ENCODE measurements at places on chromosomes 11 and 22. TPM values are rescaled to one million over a fixed set of nuclear protein-coding genes. Genes with fewer than 3 reads are reported as not detected.

Gene LARGE1
- total RNA-seq: 12.6 TPM

Gene ISX
- not detected for total RNA-seq

DNA sequence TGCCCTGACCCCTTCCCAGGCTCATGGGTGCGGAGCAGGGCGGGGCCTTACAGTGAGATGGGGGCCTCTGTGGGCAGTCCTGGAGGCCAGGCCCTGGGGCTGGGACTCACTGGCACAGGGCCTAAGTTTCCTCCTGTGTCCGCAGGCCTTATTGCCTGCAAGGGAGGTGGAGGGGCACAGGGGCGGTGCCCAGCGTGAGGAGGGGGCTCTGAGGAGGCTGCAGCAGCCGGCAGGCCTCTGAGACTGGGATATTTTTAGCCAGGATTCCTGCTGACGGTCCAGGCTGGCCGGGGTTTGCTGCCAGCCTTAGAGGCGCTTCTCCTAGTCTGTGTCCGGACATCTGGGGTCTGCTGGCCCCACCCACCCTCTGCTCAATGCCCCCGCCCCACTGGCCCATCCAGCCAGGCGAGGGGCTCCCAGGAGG lies 5.7 kb upstream of the RTN4R start:
- DNase-seq: no peak

DNA sequence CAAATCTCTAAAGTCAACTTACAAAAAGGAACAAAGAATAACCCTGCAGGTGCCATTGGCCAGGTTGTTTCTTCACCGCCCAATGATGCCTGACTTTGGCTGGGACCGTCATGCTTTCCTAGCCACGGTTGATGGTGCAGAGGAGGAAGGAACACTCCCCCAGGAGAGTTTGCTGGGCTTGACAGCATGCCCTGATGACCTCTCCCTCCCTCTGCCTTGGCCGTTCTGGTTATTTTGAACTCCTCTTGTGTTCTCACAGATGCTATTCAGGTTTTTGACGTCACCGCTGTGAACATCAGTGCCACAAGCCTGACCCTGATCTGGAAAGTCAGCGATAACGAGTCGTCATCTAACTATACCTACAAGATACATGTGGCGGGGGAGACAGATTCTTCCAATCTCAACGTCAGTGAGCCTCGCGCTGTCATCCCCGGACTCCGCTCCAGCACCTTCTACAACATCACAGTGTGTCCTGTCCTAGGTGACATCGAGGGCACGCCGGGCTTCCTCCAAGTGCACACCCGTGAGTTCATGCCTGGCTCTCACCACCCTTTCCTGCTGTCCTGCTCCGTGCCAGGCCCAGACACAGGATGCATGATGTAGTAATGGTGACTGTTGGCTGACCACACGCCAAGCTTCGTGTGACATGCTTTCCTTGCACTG lies 89.0 kb upstream of the OR4B1 start:
- DNase-seq: no peak

DNA sequence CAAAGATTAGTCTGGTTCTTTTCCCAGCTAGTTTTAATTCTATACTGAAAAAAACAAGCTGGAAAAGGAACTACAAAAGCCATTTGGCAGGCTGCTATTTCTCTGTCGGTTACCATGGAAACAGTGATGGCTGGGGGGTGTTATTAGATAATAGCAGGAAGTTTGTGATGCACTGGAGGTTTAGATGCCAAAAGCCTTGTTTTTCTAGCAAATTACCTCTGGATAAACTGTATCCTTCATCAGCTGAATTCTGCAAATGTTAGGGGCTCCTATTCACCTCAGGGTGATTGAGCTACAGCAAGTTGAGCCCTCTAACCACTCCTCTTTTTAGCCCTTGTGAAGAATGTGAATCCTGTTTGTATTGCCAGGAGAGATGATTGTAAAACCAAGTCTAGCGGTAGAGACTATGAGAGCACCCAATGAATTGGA lies 25.2 kb downstream of the ALKBH3 start:
- DNase-seq: no peak

DNA sequence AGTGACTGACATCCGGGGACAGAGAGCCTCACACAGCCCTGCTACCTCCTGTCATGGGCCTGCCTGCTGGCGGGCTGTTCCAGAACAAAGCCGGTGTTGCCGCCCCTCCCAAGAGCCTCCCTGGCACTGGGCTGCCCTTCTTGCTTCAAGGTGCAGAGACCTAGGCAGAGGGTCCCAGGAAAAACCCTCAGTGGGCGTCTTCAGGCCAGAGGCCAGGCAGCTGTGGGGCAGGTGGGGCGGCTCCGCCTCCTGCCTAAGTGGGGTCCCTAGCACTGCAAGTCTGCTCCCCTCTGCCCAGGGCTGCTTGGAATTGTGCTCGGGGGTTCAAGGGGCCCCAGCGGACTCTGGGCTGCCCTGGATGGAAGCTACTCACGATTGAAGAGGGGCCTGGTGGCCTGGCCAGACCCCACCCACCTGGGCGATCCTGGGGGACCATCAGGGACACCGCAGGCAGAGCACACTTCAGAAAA lies 20.4 kb upstream of the GNB1L start:
- no peak for DNase-seq

GRCh38 chr11:69339041-69339733 lies 45.2 kb downstream of the MYEOV start:
- no peak for DNase-seq

- no peak for DNase-seq
Observed at GRCh38 chr11:108766596-108767173, 101.8 kb downstream of the DDX10 start.

Gene ART1
- total RNA-seq: not detected

DNA sequence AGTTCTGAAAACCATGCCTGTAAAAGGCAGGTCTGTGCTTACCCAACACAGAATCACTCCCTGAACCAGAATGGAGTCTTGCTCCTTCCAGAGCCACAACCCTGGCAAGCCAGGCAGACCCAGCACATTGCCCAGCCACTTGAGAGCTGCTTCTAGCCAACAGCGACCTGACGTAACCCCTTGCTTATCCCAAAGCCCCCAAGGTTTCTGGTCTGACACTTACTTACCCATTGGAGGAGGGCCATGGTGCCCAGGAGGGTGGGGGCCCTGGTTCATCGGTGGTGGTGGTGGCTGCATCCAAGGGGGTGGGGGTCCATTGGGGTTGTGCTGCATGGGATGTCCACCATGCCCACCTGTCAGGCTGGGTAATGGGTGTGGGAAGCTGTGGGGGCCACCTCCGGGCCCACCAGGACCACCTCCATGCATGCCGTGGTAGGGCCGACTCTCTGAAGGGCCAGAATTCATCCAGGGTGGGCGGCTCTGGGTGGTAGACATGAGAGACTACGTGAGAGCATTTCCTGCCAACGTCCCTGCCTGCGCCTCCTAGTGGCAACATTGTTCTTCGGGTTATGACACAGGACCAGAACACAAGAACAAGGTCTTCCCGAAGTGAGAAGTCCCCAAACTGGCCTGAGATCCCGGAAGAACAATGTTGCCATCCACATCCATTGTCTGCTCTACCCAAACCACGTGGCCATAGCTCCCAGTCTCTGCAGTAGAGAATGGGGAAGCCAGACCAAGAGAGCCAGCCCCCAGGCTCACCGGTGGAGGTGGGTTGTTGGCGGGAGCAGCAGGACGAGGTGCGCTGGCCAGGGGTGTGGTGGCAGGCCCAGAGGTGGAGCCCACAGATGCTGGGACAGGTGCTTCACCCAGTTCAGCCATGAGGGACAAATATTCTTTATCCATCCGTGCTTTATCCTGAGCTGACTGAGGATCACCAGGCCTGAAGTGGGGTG lies 7.8 kb upstream of the PYGM start:
- DNase-seq: peak; percentile 84

Gene C11orf87
- total RNA-seq: not detected

DNA sequence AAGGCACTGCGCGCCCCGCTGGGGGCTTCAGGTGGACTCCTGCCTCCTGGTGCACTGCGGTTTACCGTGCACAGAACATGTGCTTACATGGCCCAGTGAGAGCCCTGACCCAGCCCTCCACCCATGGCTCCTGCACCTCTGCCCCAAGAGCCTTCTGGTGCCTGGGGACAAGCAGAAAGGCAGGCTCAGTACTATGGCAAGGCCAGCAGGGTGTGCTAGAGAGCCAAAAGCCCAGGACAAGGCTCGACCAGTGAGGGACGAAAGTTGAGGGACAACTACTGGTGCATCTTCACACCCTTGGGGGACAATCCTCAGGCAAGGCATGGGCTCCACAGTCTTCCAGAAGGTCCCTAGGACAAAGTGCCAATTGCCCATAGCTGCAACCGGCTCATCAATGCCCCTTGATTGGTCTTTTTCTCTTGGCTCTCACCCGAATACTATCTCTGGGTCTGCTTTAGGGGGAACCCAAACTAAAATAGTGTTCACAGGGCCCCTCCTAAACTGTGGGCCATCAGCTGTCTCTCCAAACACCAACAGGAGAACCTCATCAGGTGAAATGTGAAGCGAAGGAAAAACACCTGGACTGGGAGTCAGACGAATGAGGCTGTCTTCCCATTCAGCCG lies 13.5 kb downstream of the PGA5 start:
- DNase-seq: peak; percentile 78

GRCh38 chr11:101880222-101880621 lies 34.6 kb upstream of the CEP126 start:
- peak; percentile 77 for DNase-seq

- peak; percentile 54 for DNase-seq
Observed at GRCh38 chr11:116853461-116854073, 16.1 kb upstream of the APOA1 start.

- DNase-seq: no peak
Observed at GRCh38 chr11:47607380-47607779, 13.2 kb upstream of the C1QTNF4 start.

DNA sequence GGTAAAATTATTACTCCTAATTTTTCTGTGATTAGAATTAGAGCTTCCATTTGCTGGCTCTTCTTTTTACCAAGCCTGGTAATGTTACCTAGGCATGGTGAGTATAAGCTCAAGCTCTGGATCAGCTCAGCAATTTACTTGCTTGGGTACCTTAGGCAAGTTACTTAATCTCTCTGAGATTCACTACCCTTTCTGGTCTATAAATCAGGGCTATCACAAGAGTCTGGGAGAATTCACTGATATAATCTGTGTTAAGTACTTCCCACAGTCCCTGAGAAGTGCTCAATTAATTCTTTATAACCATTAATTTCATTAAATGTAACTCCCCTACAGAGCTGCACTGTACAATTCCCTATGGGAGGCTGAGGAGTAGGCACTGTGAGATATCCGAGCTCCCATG lies 44.2 kb downstream of the TMEM123 start:
- DNase-seq: no peak

- DNase-seq: peak; percentile 70
Observed at GRCh38 chr22:31148953-31149627, 8.8 kb upstream of the PLA2G3 start.

Gene NUP160
- total RNA-seq: 39.5 TPM

- DNase-seq: no peak
Observed at GRCh38 chr22:49590851-49591445, 236.7 kb downstream of the BRD1 start.

- no peak for DNase-seq
Observed at GRCh38 chr22:28441720-28442263, 237.8 kb downstream of the TTC28 start.

DNA sequence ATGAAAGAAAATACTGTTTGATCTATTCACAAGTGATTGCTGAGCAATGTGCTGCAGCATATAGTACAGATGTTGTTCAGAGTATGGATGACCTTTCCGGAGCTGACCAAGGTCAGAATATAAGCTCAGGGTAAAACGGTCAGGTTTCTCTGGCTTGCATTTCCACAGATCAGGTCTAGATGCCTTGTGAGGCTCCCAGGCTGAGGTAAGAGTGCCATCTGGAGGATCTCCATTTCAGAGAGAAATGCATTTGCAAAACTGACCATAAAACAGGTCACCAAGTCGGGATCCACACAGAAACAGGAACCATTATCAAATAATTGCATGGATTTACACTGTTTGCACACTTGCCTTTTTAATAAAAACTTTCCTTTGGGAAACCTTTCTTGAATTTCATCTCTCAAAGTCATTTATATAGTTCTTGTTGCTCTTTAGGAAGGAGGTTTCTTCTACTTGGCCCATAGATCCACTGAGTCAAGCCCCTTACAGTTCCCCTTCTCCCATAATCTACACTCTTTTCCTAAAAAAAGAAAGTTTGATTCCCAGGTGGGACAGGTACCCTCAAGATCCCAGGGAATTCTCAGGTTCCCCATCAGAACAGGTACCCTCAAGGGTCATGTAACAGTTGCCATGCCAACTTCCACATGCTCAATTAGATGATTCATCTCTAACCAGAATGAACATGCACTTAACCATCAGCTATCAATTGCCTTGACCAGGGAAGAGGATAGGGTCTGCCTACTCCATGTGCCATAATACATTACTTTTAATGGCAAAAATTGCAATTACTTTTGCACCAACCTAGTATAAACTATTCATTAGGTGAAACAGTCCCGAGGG lies 25.0 kb upstream of the TMPRSS5 start:
- peak; percentile 83 for DNase-seq

Gene EXPH5
- 10.6 TPM for total RNA-seq

- no peak for DNase-seq
Observed at GRCh38 chr22:20788627-20789344, 14.9 kb downstream of the SERPIND1 start.

DNA sequence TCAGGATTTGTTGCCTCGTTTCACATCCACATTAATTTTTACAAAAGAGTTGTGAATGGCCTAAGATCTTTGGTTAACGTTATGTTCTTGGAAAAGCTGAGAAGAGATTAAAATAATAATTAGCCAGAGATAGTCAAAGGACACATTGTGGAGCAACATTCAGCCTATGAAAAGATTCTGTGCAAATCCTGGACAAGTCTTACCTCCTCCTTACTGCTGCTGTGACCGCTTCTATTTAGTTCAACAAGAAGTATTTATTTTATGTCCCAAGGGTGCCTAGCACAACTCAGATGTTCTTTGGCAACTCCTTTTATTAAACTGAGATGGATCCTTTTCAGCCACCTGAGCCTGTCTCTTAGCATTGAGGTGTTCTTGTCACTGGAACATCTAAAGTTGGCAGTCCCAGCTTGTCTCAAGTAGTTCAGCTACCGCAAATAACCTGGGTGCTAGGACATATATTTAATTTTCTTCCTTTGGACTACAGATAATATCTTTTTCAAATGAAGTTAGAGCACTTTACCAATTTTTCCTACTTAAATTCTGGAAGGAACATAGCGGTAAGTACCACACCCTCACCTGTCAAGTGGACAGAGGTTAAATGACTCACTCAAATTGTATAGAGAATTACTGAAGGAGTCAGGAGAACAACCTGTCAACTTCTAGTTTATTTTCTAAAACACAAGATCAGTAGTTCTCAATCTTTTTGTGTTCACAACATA lies 80.5 kb upstream of the CHRM4 start:
- no peak for DNase-seq

All from HT-29 (cell line).